ENCODE measurements at places on chromosomes 7 and 10.
A peak's percentile ranks its signal among the peaks of the same experiment; 100 is the strongest.

DNA sequence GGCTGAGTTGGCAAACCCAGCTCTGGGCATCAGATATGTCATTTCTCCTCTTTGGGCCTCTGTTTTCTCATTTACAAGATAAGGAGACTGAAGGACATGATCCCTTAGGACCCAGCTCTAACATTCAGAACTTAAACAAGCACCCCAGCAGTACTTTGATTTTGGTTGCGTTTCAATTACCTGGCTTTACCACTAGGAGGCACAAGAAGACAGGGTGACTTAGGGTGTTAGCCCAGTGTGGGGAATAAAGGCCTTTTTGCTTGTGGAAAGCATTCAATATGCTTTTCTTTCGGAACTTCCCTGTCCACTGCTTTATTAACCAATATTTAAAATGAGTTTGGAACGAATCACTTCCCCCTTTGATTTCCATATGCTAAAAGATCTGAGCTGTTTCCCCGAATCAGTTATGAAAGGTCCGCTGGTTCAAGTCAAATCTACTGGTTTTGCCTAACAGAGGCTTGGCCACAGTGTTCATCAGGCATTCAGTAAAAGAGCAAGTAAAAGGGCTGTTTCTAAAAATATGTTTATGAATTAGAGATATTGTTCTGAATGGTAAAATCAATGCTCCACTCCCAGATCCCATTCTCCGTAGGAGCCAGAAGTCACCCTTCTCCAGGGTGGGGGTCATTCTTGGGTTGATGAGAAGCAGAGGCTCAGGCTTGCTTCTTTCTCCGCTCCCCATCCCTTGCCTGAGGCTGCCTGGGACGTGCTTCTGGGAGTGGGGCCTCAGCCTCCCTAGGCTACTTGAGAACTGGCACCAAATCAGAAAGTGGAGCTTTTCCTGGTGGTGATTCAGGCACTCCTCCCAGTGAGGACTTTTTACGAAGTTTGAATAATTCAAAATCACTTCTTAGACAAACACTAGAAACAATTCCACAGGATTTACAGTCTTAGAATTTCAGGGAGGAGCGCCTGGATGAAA, 105.5 kb downstream of the MYOF start:
- peak; percentile 80 for DNase-seq

GRCh38 chr10:90462749-90463470, 394.9 kb downstream of the HTR7 start:
- no peak for DNase-seq

DNA sequence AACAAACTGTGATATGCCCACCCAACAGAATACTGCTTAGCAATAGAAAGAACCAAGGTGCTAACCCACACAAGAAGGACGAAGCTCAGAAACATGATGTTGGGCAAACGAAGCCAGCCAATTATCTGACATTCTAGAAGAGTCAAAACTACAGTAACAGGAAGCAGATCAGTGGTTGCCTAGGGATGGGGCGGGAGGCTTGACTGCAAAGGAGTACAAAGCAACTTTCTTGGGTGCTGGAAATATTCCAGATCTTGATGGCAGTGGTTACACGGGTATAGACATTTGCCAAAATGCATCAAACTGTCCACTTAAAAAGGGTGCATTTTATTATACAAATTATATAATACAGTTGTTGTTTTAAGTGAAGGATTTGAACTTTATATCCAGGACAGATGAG, 41.1 kb upstream of the RET start:
- DNase-seq = no peak

- peak; percentile 62 for DNase-seq
Observed at GRCh38 chr10:99329304-99329553, at the start of gene CNNM1. TSS of gene CNNM1 (plus strand) at chr10:99329356. CDS start at chr10:99329388, 32 bp downstream.

GRCh38 chr10:108424656-108425055, 1260.2 kb upstream of the SORCS1 start:
- peak; percentile 59 for DNase-seq

GRCh38 chr10:118310822-118311221, 31.3 kb downstream of the FAM204A start:
- DNase-seq = no peak

GRCh38 chr10:11702264-11702663, 39.9 kb upstream of the ECHDC3 start:
- DNase-seq = no peak

- no peak for DNase-seq
Observed at GRCh38 chr7:76380623-76380966, 21.8 kb upstream of the YWHAG start.

- peak; percentile 88 for DNase-seq
Observed at GRCh38 chr10:21372651-21373410, 152.7 kb downstream of the SKIDA1 start.

GRCh38 chr10:614790-615582, 74.5 kb downstream of the DIP2C start:
- no peak for DNase-seq

- no peak for DNase-seq
Observed at GRCh38 chr7:31312889-31313288, 27.6 kb downstream of the NEUROD6 start.

GRCh38 chr10:10564081-10564794, 453.4 kb upstream of the CELF2 start:
- peak; percentile 6 for DNase-seq

DNA sequence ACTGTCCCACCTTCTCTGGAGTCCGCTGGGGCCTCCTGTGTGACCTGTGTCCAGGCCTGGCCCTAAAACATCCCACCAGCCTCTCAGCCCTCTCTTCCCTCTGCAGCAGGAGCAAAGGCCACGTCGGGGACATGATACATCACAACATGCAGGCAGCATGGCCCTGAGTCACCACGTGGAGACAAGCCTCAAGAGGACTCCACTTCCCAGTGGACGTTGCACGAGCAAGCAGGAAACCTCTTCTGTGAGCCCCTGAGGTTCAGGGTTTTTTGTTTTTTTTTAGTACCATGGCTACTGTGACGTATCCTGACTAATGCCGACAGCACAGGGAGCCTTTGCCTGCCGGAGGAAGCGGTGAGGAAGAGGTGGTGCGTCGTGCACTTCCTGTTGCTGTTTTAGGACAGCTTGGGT, 165.9 kb downstream of the DNAJB6 start:
- DNase-seq = no peak

All from GM03348 (cell line).